ENCODE measurements at places on chromosomes 3 and 15.

- DNase-seq = no peak
Measured at GRCh38 chr3:46862369-46863025, 747 bp downstream of the MYL3 start.

- DNase-seq = no peak
Measured at GRCh38 chr3:170476291-170476690, 57.6 kb downstream of the CLDN11 start.

- DNase-seq = no peak
Measured at GRCh38 chr15:96732704-96733103, 402.2 kb downstream of the NR2F2 start.

- no peak for DNase-seq
Measured at GRCh38 chr15:29685156-29686078, 136.9 kb downstream of the TJP1 start.

DNA sequence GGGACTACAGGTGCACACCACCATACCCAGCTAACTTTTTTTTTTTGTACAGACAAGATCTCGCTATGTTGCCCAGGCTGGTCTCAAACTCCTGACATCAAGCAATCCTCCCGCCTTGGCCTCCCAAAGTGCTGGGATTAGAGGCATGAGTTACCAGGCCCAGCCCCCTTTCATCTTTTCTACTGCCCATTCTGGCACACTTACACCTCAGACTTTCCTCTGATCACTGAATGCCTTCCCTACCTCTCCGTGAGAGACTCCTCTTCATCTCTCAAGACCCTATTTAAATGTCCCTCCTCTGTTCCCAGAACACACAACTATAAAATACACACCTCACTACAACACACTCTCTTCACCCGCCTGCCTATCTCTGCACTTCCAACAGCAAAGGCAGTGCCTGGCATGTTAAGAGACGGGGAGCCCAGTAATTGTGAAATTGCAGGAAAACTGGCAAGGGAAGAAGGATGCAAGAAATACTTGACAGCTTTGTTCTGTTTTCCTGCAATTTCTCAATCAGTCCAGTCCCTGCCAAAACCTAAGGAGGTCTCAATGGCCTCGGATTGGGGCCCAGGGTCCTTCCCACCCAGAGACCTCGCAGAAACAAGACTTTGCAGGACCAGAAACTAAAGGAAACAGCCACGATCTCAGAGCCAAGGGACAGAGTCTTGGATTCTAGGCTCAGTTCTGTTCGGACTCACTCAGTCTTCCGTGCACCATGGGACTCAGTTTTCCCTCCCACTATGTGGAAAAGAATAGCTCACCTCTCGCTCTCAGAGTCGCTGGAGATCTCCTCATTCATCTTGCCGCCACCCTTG is 849 bp downstream of the RRP9 start:
- DNase-seq = no peak

- no peak for DNase-seq
Measured at GRCh38 chr3:45972534-45973402, 22.9 kb downstream of the FYCO1 start.

- no peak for DNase-seq
Measured at GRCh38 chr3:125115640-125116039, 59.8 kb upstream of the HEG1 start.

GRCh38 chr3:113264283-113265131 is 53.1 kb downstream of the BOC start:
- DNase-seq = peak; percentile 90

GRCh38 chr3:195563317-195563716 is 20.2 kb upstream of the PPP1R2 start:
- DNase-seq = no peak

DNA sequence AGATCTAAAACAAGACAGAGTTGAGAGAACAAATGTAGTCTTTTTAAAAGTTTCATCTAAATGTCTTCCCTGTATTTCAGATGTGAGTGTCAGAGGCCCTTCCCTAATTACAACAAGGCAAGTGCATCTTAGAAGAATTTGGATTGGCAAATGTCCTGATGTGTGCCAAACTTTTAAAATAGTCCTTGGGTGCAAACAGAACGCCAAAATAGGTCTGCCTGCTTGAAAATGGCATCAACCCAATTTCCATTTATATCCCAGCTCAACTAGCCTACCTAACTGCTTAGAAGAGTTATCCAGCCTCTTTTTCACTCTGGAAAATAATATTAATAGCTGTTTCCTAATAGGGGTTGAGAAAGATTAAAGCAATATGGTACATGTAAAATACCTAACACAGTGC is 311.8 kb upstream of the ARRDC4 start:
- DNase-seq = no peak

DNA sequence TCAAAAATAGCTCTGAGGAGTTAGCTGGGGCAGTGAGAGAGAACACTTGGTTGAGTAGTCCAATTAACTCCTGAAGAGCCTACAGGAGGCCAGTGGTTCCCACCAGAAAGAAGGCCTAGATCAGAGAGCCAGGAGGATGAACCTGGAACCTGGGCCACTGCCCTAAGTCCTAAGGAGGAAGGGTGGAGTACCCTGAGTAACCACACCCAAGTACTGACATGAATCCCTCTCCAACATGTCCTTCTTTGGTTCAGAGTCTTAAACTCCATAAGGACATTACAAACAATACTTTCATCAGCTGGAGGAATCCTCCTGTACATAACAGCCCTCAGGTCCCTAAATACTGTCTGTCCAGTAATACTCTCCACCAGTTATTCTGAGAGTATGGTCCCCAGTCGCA is 25.6 kb upstream of the C3orf62 start:
- DNase-seq = no peak

DNA sequence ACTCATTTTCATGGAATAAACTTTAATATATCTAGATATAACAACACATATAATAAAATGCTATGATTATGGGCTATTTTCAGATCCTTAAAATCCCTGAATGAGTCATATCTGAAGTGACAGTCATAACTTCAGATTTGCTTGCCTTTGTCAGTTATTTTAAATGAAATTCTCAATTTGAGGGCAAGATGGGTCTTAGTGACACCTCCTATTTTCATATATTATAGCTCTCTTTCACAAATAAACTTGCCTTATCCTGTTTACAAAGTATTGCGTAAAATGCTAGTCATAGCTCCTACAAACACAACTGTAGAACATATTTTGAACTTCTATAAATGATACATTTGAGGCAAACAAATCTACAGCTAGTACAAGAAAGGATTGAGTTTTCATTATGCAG is 6.2 kb upstream of the THRB start:
- DNase-seq = no peak

DNA sequence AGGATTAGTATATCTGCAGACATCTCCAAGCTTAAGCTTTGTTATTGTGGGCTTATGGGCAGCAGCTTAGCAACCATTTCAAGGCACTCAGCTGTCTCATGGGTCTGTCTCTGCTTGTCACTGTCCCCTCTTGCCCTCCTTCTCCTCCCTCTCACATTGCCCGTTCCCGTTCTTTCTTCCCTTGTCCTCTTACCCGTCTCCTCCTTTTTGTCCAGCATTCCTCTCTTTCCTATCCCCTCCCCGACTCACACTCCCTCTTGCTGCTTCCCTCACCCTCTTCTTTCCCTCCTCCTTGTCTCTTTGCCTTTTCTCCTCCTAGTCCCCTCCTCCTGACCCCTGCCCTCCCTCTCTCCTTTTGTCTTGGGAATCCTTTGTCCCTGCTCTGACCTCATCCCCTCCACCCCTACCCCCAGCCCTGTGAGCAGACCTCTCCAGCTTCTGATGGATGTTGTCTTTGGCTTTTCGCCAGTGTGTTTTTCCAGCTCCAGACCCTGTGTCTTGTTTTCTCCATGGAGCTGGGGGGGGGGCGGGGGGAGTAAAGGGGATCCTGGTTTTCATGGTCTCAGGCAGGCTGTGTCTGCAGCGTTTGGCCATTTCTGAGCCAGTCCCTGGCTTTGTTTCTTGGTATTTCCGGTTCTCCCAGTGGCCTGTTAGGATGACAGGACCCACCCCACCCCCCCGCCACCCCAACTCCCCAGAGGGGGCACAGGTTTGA is 47.9 kb upstream of the TRAK1 start:
- peak; percentile 32 for DNase-seq

DNA sequence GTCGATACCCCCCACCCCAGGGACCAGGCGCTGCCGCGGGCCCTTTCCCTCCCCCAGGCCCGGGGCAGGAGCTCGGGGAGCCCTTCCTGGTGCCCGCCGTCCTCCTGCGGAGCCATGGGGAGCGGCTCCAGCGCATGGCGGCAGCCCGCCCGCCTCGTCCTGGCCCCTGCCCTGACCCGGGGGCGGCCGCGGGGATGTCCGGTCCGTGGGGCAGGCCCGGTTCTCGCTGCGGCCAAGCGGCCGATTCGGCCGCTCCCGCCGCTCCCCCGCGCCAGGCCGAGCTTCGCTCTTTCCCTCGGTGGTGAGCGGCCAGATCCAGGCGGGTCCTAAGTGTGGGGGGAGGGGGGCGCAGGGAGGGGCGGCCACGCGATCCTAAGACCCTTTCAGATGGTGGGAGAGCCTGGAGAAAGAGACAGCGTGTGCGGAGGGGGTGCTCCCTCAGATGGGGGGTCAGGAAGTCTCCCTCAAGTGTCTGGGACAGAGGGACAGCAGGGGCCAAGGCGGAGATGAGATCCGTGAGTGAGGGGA is 1.3 kb downstream of the NEIL1 start:
- no peak for DNase-seq

DNA sequence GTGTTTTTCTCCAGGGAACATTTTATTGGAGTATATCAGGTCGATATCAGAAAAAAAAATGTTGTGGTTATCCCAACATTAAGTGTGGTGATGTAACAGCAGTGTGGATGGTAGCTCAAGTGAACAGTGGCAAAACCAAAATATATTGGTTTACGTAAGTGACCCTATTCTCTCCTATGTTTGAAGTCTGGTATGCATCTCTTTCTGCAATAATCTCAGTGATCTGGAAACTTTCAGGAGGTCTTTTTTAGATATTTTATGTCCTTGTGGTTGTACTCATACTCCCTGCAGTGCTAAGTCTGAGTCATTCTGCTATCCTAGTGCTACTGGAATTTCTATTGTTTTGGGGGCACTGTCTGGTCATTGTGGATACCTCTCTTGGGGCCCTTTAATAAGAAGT is 137.9 kb downstream of the SNRPN start:
- DNase-seq = no peak

- no peak for DNase-seq
Measured at GRCh38 chr3:19967812-19968211, 20.9 kb downstream of the RAB5A start.

DNA sequence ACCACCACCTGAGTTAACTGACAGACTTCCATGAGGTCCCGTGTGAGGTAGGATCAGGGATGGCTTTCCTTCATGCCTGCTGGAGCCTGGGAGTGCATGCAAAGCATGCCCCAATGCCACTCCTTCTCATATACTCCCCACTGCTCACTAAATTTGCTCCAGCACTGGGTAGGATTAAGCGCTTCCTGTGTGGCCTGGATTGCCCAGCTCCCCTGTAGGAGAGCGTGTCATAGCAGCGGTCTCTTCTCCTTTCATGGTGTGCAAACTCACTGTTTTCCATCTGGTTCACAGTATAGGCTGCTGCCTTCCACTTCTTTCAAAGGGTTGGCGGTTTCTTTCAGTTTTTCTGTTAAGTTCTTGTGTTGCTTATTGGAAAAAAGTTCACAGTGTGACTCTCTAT is 34.1 kb upstream of the ABI3BP start:
- DNase-seq = no peak

GRCh38 chr3:184235381-184236032 is 6.1 kb downstream of the VWA5B2 start:
- DNase-seq = no peak

DNA sequence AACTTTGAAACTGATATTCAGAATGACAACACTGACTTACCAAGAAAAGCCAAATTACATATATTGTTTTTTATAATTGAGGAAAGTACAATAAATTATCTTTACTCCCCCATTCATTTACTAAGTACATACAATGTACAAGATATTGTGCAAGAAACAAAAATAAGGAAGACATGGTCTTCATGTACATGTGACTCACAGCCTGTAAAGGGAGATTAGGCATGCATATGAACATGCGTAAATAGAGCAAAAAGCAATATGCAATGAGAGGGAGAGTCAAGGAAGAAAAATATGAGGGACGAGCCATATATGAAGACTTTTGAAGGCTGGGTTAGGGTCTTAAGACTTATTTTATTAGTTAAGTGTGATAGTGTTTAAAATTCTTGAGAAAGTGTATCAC is 258.4 kb downstream of the GBE1 start:
- no peak for DNase-seq

- DNase-seq = no peak
Measured at GRCh38 chr3:8839607-8840325, 70.4 kb upstream of the OXTR start.

DNA sequence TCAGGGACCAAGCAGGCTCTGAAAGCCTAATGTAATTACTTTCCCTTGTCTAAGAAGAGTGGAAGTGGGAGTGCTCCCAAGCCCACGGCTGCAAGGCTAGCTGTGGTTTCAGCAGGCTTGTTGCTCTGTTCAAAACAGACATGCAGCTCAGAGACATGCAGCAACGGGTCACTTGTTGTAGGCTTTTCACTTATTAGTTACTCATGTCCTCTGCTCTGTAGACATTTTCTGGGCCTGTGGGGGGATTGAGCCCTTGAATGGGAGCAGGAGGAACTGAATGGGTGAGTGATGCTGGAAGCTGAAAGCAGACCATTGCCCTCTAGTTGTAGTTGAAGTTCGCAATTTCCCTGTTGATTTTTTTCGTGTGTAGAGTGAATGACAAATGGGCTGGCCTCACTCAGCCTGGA is 261.9 kb upstream of the NR2E3 start:
- DNase-seq = no peak

GRCh38 chr3:70947579-70947978 is 635.1 kb upstream of the MDFIC2 start:
- DNase-seq = no peak

DNA sequence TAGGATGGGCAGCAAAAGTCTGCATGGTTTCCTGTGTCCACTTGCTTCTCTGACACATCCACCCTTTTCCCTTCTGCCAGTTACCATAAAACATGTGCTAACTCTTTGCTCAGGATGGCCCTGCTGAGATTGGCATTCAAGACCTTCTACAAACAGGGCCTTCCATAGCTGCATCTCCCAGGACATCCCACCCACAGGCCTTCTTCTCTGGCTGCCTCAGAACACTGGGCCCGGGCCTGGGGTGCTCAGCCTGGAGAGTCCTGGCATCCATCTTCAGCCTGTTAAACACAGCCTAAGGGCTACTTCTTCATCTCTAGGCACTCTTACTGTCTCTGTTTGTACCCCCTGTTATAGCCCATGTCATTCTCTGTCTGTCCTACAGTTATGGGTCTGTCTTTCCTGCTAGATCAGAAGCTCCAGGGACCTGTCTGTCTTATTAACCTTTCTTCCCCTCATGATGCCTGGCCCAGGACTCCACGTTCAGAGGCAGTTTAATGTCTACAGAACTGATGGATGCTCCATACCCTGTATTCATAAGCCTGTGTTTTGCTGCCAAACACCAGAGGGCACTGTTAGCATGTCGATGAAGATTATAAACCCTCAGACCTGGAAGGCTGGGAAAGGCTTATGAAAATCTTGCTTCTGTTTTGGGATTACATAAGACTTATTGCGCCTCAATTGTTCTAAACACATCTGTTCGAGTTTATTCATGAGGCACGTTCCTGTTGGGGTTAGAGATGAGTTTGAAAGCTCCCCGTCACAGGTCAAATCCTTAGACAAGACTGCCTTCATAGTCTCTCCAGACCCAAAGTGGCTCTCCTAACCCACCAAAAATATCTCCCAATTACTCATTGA is 16.5 kb downstream of the SEMA3G start:
- DNase-seq = peak; percentile 21

All from DMS153 (cell line).